ENCODE measurements at places on chromosomes 7 and 10.

GRCh38 chr10:100993986-100994708 lies 5.5 kb upstream of the LZTS2 start:
- no peak for DNase-seq

GRCh38 chr7:80830584-80831285 lies 88.1 kb downstream of the SEMA3C start:
- DNase-seq = no peak

- no peak for DNase-seq
Observed at GRCh38 chr10:93837822-93838221, 56.0 kb upstream of the SLC35G1 start.

- DNase-seq = no peak
Observed at GRCh38 chr7:22394739-22395138, 37.8 kb upstream of the RAPGEF5 start.

- no peak for DNase-seq
Observed at GRCh38 chr7:155862123-155862892, 50.0 kb upstream of the SHH start.

GRCh38 chr10:17479822-17480221 lies 25.4 kb upstream of the ST8SIA6 start:
- no peak for DNase-seq

GRCh38 chr7:31492086-31492485 lies 21.8 kb upstream of the ITPRID1 start:
- DNase-seq = no peak

DNA sequence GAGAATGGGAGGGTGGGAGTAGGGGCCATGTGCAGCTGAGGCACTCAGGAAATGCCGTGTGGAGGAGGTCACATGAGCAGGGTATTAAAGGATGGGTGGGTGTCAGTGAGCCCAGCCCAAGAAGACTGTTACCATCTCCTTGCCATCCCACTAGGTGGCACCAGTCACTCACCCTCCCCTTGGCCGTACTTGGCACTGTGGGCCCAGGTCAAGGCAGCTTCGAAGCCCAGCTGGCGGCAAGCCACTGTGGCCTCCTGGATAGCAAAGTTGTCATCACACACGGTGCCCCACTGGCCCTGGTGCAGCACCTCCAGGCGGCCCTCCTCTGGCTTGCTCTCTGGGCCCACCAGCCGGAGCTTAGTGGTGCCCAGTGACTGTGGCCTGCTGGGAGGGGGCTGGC lies 5.4 kb downstream of the LOXL4 start:
- peak; percentile 56 for DNase-seq

GRCh38 chr7:45389073-45389872 lies 184.9 kb upstream of the ADCY1 start:
- DNase-seq = peak; percentile 14

DNA sequence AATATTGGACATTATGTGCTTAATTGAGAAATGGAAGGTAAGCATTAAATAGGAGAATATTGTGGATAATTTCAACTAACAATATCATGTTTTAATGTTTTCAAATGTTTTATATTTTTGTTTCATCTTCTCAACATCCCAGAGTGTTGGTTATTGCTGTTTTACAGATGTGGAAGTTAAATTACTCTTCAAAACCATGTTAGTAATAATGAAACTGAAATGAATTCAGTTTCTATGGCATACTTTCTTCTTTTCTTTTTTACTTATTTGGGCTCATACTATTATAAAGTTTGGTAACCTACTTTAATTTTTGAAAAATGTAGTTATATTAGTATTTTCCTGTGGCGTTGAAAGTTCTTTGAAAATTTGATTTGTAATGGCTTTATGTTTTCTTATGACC lies 4.2 kb downstream of the GLRX3 start:
- no peak for DNase-seq

DNA sequence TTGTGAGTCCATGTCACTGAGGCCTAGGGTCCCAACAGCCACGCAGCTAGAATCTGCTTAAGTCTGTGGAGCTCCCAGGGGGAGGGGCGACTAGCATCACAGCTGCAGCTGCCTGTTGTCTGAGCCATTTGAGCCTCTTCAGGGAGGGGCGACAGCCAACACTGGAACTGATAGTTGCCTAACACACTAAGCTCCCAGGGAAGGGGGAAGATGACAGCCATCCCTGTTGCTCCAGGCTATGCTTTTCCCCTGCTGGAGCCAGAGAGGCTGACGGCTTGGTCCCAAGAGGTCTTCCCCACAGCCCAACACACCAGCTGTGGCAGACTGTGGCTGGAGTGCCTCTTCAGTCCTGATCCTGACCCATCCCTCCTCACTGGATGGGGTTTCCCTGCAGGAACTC lies 817.5 kb downstream of the NXPH1 start:
- peak; percentile 51 for DNase-seq

DNA sequence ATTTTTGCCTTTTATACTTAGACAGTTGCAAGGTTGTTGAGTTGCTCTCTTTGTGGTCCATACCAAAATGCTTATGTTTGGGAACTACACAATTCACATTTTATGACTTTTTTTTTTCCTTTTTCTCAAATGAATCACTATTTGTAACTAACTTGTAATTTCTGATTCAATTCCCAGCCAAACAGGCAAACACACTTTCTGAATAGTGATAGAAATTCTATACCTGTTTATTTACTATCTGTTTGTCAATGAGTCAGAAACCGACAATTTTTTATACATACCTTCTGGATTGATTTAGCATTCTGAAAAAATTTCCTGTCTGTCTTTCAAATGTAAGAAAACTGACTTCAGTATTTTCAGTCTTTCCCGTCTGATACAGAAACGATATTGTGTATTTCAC lies 69.1 kb downstream of the MBL2 start:
- no peak for DNase-seq

- DNase-seq = no peak
Observed at GRCh38 chr7:113197274-113197673, 78.9 kb upstream of the SMIM30 start.

- DNase-seq = no peak
Observed at GRCh38 chr10:114025611-114026130, 18.0 kb upstream of the ADRB1 start.

- no peak for DNase-seq
Observed at GRCh38 chr10:2700626-2701305, 366.6 kb upstream of the PFKP start.

GRCh38 chr7:125512373-125512772 lies 582.7 kb upstream of the POT1 start:
- DNase-seq = no peak

GRCh38 chr10:35276889-35277288 lies 59.4 kb upstream of the CCNY start:
- DNase-seq = peak; percentile 46

- DNase-seq = no peak
Observed at GRCh38 chr7:37379546-37380277, 69.0 kb downstream of the ELMO1 start.

DNA sequence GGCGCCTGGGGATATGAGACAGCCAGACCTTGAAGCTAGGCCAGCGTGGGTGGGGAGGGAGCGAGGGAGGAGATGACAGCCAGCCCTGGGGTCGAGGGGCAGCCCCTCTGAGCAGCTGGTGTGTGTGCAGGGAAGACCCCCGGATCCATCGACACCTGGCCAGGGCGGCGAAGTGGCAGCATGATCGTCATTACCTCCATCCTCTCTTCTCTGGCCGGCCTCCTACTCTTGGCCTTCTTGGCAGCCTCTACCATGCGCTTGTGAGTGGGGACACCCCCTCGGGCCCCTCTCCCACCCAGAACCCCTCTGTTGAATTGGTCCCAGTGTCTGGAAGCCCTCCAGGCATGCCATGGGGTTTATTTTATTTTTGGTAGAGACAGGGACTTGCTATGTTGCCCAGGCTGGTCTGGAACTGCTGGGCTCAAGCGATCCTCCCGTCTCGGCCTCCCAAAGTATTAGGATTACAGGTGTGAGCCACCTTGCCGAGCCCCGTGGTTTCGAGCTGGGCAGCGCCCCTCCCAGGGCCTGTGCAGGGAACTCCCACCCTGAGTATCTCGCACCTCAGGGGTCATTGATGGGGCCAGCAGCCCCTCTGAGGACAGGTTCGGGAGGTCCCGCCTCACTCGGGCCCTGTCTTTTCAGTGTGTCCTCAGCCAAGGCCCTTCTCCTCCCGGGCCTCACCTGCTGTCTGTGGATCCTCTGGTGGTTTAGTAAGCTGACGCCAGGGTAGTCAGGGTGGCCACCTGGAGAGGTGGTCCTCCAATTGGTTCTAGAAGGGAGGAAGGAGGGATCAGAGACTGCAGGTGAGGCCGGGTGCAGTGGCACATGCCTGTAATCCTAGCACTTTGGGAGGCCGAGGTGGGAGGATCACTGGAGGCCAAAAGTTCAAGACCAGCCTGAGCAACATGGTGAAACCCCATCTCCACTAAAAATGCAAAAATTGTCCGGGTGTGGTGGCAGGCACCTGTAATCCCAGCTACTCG lies 3.8 kb downstream of the UPK3B start:
- peak; percentile 36 for DNase-seq

DNA sequence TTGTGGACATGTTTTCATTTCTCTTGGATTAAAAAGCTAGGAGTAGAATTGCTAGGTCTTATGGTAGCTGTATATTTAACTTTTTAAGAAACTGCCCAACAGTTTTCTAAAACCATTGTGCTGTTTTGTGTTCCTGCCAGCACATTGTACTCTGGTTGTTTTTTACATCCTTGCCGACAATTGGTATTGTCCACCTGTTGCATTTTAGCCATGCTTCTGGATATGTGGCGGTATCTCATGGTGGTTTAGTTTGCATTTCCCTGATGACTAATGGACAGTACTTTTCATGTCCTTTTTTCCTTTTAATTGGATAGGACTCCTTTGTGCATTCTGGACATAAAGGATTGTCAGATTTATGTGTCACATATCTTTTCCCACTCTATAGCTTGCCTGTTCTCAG lies 45.5 kb downstream of the STK17A start:
- no peak for DNase-seq

DNA sequence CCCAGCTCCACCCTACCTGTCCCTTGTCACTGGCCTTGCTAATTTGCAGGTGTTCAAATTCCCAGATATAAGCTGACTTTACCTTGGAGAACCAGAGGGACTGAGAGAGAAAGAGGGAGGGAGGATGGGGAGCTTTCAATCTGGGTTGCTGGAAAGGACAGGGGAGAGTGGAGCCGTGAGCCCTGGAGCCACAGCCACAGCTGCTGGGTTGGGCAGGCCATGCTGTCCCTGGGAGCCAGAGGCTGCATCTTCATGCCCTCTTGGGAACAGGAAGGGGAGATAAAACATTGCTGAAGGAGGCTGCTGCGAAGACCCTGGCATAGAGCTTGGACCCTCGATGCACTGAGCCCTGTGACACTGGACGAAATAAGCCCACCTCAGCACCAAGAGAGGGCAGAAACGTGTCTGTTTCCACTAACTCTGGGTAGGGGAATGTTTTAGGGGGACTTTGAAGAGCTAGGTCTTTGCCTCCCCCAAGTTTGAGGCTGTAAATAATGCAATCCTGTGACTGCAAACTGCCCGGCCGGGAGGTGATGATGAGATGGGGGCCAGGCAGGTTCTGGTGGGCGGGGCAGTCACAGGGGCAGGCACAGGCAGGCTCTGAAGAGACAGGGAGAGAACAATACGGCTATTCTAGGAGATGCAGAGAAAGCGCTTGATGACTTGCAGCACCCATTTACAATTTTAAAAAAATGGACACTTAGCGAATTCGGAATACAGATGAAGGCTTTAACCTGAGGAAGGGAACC lies 5.8 kb upstream of the JAKMIP3 start:
- peak; percentile 4 for DNase-seq

DNA sequence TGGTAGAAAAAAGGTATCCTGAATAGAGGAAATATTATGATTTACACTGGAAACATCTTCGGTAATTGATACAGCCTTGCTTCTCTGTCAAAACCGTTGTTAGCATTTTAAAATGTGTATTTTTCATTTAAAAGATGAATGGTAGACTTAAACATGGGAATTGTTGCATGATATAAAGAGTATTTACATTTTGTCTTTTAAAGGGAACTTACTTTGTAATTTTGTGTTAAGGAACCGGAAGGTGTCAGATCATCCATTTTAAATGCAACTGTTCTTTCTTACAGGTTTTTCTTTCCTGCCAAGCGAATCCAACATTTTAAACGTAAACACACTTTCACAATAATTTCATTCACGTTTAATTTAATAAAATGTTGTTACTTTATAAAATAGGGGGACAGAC lies 1.8 kb upstream of the IGF2BP3 start:
- no peak for DNase-seq

GRCh38 chr7:149626972-149627371 lies 129.4 kb upstream of the ZNF746 start:
- DNase-seq = no peak

DNA sequence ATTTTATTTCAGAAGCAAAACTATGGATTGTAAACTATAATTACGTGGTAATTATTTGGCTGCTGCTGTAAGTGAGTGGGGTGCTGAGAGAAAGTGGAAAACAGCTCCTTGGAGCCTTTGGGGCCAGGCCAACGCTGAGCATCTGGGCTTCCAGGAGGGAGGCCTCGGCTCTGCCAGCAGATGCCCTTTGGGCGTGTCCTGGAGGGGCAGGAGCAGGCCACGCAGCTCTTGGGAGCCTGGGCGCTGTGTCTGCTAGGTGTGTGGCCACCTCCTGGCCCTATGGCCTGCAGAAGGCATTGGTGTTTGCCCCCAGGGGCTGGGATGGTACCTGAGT lies 423.3 kb downstream of the GLRX3 start:
- DNase-seq = no peak

DNA sequence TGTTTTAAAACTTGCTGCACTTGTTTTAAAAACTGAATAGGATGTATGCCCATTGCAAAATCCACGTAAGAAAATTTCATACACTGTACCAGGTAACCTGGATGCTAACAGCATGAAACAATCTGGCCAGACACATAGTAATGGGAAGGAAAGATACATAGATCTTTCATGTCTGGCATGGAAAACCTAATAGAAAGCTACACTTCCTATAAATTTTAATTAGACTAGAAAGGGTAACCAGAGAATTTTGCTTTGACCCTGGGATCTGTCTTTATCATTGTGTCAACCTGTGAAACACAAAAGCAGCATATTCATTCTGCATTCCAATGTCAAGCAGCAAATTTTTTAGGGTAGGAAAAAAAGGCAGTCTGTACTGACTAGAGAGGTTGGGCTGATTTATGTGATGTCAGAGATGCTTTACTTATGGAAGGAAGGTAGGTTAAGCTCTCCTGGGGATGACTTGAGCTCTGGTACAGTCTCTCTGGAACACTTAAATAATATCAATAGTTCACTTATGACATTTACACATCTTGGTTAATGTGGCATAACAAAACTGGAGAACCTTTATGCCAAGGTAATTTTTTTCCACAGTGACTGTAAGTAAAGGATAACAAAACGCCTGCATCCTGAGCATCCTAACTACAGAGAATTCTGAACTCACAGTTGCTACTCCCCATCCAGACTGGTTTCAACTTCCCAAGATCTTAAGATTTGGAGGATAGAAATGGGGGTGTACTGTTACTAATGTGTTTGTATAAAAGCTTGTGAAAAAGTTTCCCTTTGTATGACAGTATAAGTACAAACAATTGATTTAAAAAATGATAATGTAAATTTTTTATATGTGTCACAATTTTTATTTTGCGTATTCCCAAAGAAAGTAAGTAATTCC lies 44.7 kb downstream of the DOCK4 start:
- DNase-seq = no peak

All from D341Med (cell line).